ENCODE measurements at places on chromosomes 12 and 14.

GRCh38 chr12:25320123-25321006 lies 69.6 kb upstream of the KRAS start:
- no peak for DNase-seq

DNA sequence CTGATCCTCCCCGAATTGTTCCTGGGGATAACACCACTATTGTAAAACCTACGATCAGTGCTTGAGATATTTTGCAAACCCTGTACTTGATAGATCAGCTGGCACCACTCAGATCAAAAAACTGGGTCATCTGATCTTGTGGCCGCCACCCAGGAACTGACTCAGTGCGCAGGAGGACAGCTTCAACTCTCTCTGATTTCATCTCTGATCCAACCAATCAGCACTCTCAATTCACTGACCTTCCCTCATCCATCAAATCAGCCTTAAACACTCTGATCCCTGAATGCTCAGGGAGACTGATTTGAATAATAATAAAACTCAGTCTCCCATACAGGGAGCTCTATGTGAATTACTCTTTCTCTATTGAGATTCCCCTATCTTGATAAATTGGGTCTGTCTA lies 4.2 kb upstream of the XPOT start:
- no peak for DNase-seq

GRCh38 chr12:131862994-131863710 lies 31.3 kb upstream of the ULK1 start:
- no peak for DNase-seq

DNA sequence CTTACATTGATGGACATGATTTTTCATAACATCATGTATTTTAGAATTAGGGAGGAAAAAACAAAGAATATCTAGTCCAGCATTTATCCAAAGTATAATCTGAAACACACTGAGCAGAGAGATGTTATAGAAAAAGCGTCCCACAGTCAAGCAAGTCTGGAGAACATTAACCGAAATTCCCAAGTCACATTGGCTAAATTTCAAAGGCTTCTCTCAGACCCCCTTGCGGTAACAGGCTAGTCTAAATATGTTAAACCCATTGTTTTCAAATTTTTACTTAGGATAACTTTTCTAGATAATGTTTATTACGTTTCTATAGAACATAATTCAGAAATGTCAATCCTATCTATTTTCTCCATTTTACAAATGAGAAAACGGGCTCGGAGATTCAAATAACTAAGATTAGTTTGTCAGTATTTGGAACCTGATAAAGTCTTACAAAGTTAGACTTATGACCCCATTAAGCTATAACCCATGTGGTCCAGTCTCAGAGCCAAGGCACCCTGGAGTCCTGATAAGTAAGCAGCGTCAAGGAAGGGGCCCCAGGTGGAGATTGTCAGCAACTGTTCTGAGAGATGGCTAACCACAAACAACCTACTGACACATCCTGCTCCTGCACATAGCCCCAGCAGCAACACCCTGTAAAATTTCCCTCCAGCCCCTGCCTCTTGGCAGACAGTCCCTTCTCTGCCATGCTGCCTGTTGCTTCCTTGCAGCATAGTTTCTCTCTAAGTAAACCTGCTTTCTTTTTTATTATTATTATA lies 220.6 kb upstream of the TMEM260 start:
- no peak for DNase-seq

DNA sequence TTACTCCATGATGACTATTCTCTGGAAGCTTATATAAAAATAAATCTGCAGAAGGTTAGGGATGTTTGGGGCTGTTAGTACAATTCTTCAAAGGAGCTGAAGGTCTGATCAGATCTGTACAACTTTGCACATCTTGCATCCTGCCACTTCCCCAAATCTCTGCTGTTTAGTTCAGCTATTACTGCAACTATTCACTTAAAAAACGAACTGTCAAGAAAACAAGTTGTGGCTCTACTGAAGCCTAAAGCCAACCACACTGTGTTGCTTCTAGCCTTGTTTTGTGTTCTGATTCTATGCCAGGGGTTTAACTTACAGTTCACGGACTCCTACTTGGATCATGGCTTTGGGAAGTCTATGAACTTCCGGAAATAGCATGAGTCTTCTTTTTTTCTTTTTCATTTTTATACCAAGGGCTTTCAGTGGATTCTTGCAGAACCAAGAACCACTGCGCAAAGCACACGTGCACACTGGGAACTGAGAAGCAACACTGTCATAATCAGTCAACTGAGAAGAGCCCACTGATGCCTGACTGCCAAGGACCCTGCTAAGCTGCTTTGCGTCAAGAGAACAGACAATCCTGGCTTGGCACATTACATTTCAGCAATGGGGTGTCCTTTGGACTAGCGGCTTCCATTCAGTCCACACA lies 66.3 kb upstream of the EEA1 start:
- no peak for DNase-seq

DNA sequence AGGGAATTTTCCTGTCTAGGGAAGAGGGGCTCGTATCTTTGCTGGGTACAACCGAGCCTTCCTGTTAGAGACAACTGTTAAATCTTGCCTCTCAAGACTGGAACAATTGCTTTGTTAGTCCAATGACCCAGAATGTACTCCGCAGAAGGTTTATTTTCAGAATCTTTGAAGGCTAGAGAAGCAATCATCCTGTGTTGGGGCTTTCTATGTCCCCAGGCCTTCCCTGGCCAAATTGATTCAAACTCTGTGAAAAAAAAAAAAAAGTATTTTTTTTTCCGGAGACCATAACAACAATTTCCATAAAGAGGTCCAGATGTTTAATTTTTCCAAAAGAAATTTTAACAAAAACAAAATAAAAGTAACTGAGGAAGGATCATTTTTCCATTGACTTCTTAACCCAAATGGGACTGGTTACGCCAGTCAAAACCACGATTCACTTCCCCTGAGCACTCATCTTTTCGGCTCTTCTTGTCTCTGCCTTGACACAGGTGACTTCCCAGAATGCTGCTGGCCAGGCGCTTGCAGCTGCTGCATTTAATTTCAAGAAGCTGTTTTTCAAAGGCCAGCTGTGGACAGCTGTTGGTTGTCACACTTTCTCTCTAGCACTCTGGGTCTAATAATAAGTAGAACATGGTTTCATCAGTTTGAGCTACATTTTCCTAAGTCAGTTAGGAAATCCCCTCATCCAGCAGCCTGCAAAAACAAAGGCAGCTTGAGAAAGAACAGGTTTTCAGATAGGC lies 81.6 kb upstream of the MANSC4 start:
- DNase-seq, result no peak
